ENCODE measurements at places on chromosomes 6 and 20.

GRCh38 chr20:14757728-14758127, 420.3 kb upstream of the FLRT3 start:
- no peak for DNase-seq

DNA sequence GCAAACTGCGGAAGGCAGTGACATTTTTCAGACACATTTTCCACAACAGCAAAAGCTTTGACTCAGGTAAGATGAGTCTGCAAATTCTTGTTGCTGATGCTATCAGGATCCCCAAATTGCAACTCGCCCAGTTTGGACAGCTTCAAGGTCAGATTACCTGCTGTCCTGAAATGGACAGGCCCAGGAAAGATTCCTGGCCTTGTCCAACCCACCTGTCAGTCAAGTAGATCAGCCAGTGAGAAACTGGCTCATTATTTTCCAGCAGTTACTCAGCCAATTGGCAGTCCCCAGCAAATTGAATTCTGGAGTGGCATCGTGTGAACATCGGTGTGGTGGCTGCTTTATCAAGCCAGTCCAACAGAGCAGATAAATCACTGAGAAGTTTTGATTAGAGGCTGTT, 84.5 kb upstream of the SNAP25 start:
- DNase-seq: no peak

- no peak for DNase-seq
These were observed 600 bp downstream of the XPO5 start for GRCh38 chr6:43575105-43575771.

DNA sequence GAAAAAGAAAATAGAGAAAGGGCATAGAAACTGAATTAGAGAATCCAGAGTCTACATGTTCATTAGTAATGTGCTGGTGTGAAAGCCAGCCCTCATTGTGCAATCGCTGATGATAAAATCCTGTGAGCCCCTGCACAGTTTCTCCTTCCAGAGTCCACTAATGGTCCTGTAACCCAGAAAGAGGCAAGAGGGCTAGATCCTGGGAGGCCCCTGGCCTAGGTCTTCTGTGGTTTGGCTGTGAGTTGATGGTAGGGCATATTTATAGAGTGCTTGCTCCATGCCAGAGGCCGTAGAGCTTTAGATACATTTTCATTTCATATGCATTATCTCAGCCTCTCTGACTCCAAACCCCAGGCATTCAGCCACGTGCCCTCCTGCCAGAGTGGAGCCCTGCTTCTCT, 94.9 kb upstream of the MTHFD1L start:
- DNase-seq: no peak

DNA sequence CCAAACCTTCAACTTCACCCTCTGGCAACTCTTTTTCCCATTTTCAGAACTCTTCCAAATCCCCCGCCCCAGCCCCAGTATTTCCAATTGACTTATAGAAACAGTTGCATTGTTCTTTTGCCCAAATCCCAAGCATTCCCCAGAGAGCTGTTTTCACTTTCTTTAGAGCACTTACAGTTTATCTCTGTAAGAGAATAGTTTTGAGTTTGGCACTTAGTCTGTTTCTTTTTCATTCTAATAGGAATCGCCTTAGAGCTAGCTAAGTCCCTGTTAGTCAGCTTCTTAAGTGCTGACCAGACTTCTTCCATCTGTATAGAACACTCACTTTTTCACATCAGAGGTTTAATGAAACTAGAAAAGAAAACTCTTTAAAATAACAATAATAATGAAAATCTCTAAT, 374.2 kb upstream of the FLRT3 start:
- DNase-seq: no peak

DNA sequence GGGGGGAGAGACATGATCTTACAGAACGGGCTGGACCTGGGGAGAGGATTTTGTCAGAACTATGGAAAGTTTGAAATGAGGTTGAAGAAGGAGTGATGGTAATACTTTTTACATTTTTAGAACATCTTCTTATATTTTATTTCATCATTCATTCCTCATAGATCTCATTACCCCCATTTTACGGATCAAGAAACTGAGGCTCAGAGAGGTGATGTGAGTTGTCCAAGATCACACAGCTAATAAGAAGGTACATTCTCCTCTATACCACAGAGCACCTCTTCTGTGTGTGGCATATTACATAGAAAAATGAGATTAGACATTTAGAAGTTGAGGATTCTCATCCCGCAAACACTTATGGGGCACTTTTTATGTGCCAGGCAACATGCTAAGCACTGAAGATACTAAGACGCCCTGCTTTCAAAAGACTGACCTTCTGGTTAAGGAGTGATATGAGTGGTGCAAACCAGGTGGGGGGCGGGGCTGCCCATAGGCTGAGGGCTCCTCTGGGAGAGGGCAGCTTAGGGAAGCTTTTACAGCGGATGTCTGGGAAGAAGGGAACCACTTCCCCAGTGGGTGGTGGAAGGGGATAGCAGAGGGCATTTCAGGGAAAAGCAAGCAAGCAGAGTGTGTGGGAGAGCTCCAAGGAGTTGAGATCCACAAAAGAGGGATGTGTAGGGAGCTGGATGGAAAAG, 17.4 kb upstream of the RNF39 start:
- DNase-seq: no peak

DNA sequence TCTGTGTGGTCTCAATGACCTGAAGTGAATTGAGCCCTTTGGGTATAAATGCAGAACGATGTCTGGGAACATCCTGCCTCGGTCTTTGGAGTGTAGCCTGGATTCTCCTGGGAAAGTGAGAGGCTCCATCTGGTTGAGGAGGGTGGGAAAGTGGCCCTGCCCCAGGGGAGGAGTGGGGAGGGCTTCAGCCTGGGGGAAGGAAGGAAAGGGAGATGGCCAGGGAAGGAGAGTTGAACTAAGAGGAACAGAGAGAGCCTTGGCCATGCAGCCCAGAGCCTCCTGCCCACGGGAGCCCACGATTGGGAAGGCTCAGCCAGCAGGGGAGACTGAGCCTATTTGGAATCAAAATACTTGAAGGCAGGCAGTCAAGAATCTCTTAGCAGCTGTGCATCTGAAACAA, 2.3 kb upstream of the EPB41L1 start:
- DNase-seq: no peak

- DNase-seq: no peak
These were observed 69.8 kb downstream of the ZHX3 start for GRCh38 chr20:41247523-41248367.

- no peak for DNase-seq
These were observed 272.2 kb downstream of the KCNQ5 start for GRCh38 chr6:72894091-72894490.

- no peak for DNase-seq
These were observed 1.2 kb upstream of the EDN1 start for GRCh38 chr6:12288914-12289313.
